A172 (cell line): ENCODE measurements at places on chromosomes 12 and 14.

DNA sequence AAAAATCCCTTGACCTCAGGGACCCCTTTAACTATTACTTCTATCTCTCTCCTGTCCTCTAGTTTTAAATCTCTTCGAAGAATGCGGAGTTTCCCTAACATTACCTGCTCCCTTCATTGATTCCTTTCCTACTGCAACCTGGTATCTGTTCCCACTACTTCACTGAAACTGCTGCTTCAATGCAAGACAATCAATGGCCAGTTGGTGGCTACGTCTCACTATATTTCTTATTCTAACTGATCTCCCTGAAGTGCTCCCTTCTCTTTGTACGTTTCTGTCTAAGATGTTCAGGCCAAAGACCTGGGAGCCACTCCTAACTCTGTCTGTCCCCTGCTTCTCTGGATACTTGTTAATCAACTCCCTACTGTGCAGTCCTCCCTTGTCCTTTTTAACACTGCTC is 10.3 kb upstream of the KCNA1 start:
- DNase-seq: no peak

DNA sequence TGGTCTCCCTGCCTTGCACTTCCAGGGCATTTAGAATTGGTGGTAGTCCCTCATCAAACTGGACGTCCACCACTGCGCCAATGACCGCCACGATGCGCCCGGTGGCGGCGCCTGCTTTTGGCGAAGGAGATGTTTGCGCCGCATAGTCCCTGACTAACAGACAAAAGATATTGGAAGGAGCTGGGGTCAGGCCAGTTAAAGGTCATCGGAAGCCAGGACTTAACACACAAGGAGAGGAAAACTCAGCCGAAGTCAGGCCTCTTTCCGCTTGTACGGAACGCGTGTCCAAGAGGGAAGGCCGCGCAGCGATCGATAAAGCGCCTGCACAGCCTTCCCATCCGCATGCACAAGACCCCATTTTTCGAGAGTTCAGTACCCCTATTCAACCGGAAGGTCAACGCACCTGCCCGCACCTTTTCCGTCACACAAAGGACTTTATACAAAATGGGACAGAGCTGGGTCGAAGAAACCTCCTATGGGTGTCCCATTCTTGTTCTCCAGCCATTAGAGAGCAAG is 525 bp downstream of the ATP5F1B start:
- DNase-seq: no peak

GRCh38 chr12:119479121-119479561 is 114.4 kb upstream of the TMEM233 start:
- DNase-seq: peak; percentile 5

- DNase-seq: no peak
Observed at GRCh38 chr14:95085321-95085720, 72.0 kb downstream of the DICER1 start.

DNA sequence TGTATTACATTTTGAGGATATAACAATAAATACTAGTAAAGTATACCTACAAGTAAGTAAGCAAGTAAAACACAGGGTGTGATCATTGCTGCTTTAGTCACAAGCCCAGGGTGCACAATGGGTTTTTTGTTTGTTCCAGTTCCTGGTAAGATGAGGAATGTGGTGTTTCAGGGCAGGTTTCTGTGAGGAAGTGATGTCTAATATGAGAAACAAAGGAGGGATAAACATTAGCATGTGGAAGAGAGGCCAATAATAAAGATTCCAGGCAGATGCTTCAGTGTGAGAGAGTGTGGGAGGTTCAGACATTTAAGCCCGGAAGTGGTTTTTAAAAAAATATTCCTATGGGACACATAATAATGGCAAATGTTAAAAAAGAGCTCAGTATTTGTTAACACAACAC is 808.1 kb upstream of the USP15 start:
- peak; percentile 31 for DNase-seq

GRCh38 chr14:71119832-71120231 is 212.6 kb downstream of the PCNX1 start:
- no peak for DNase-seq

DNA sequence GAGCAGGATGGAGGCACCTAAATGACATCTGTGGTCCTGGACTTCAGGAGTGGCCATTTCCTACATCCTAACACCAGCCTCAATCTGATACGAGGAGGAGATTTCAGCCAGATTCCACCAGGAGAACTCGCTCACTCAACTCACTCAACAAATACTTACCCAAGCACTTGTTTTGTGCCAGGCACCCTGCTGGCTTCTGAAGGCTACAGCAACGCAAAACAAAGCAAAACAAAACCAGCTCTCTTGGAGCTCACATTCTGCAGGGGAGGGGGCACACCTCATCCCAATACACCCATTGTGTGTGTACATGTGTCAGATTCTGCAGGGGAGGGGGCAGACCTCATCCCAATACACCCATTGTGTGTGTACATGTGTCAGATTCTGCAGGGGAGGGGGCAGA is 144.8 kb downstream of the PIWIL1 start:
- DNase-seq: no peak

- DNase-seq: no peak
Observed at GRCh38 chr14:20388159-20388558, 25.1 kb downstream of the TEP1 start.

GRCh38 chr14:104972301-104973134 is 5.7 kb downstream of the AHNAK2 start:
- peak; percentile 83 for DNase-seq

DNA sequence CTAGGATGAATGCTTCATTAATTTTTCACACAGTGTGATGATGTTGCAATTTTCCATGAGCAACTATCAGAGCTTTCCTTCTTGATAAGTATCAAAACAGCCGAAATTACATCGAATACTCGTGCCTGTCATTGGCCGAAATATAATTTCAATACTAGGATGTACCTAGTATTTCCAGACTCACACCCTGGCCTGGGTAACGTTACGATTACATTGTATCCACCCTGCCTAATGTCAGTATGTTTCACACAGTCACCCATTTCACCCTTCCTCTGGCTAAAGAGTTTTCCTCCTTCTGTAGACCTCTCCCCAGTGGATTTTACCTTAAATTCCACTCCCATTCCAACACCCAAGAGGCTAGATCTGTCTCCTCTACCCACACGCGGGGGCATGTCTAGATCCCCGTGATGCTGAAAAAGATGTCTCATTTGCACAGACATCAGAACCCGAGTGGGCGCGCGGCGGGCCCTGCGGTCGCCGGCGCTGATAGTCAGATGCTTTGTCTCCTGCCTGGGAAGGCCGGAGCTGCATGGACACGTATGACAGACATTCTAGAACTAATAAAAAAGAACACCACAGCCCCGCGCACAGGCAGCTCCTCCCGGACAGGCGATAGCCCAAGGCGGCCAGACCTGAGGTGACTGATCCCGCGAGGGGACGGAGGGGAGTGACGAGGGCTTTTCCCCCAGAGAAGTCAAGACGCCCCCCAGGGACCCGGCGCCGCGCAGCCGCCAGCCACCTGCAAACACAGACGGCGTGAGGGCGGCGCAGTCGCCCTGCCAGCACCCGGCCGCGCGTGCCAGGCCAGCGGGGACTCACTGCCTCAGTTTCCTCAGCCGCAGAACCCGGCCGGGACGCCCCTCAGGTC is 723 bp downstream of the KIF21A start:
- DNase-seq: peak; percentile 23

DNA sequence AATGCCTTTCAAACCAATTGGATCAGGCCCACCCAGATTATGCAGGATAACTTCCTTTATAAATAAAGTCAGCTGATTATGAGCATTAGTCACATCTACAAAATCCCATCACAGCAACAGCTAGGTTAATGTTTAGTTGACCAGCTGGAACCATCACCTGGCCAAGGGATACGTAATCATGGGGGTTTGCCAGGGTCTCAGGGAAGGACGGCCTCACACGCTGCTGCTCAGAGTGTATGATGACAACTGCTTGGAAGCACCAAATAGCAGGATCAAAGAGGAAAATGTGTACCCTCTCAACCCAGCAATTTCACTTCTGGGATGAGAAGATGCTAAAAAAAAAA is 162.6 kb downstream of the SLC15A4 start:
- DNase-seq: no peak
